ENCODE measurements at places on chromosomes 16 and 17. TPM values are rescaled to one million over a fixed set of nuclear protein-coding genes. Genes with fewer than 3 reads are reported as not detected.

DNA sequence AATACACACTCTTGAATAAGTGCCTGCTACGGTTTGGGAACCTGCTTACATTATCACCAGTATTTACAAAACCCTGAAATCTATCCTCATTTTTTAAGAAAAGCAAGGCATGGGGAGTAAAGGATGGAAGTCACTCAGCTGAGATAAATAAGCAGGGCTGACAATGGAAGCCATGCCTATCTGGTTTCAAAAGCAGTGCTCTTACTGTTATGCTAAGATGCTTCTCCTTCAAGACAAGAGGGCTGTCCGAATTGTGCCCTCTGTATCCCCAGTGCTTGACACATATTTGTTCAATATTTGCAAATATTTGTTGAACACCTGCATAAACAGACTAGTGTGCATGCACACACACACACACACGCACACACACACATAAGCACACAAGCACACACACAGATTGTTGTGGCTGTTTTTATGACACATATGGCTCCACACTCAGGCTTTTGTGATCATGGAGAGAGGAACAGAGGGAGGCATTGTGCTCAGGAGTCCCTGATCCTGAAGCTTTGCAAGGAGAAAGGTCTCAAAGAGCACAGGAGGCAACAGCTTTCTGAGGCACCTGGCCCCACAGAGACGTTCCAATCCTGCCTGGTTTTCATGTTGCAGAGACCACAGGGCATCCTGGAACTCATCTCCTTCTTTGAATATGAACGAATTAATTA is 401.6 kb upstream of the CDH11 start:
- DNase-seq = no peak

The ABCA10 gene
- 3.1 TPM for total RNA-seq

GRCh38 chr16:79508294-79508693 is 92.2 kb downstream of the MAF start:
- DNase-seq = no peak

DNA sequence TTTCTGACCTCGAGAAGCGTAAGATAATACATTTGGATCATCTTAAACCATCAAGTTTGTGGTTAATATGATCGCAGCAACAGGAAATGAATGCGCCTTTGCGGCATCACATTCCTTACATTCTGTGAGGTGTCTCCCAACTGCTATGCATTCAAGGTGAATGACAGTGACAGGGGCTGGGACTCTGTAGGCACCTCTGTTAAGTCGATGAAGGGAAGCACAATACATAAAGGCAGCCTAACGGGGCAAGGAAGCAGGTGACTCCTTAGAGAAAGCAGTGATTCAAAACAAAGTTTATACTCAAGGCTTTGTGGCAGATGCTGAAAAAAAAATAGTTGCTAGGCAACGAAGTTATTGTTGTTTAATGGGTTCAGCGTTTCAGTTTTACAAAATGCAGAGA is 21.6 kb upstream of the EVPL start:
- no peak for DNase-seq

GRCh38 chr17:17264430-17264829 is 16.6 kb downstream of the COPS3 start:
- DNase-seq = no peak

DNA sequence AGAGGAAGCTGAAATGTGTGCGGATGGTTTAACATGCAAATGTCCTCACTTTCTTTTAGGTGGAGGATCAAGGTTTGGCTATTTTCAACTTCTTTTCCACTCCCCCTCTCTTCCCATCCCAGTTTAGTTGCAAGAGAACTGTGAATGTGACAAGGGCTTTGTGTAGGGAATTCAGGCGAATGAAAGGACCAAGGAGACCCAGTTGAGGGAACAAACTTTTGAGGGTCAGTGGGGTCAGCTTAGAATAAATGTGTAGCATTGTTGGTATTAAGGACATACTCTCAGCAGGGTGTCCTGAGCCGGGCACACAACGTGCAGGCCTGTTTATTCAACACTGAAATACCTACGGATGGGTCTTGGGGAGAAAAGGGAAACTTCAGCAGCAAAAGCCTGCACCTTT is 346.0 kb downstream of the PMP22 start:
- DNase-seq = no peak

DNA sequence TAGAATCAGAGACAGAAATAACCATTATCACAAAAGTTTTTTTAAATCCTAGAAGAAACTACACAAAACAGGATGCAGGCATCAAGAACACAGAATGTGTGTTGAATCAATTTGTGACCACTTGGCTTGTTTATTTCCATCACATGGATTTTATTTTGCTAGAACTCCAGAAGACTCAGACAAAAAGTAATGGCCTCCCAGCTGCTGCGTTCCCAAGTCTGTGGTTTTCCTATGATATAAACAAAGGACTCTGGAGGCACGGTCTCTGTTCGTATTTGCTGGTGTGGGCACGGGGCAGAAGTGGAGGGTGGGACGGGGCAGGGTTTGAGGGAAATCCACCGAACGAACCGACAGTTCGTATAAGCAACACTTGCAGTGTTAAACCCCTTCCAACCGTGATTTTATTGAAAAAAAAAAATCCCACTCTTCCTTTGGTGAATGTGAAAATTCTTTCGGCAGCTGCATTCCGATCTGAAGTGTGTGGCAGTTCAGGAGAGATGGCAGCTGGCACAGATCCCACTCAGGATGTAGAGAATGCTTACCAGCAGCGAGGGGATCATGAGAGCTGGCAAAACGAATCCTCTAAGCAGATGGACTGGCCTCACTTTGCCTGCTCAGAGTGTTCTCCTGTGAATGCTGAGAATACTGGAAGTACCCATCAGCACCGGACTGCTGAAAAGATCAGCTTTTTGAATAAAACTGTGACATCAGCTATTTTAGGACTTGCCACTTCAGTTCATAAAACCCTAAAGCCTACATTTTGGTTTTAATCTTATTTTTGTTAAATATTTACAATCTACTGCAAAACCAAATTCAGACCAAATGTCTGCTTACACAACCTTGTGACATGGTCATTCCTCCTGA is 165.2 kb downstream of the VPS53 start:
- peak; percentile 10 for DNase-seq

- DNase-seq = no peak
Observed at GRCh38 chr17:3448059-3448665, 14.5 kb upstream of the OR1E2 start.

DNA sequence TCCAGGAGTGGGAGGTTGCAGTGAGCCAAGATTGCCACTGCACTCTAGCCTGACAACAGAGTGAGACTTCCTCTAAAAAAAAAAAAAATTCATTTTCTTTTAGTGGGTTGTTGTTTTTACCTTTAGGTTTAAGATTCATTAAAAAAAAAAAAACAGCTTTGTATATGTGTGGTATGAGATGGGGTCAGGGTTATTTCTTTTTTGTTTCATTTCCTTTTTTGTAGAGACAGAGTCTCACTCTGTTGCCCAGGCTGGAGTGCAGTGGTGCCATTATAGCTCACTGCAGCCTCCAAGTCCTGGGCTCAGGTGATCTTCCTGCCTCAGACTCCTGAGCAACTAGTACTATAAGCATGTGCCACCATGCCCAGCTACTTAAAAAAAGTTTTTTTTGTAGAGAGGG is 47.0 kb downstream of the BCAS3 start:
- no peak for DNase-seq

DNA sequence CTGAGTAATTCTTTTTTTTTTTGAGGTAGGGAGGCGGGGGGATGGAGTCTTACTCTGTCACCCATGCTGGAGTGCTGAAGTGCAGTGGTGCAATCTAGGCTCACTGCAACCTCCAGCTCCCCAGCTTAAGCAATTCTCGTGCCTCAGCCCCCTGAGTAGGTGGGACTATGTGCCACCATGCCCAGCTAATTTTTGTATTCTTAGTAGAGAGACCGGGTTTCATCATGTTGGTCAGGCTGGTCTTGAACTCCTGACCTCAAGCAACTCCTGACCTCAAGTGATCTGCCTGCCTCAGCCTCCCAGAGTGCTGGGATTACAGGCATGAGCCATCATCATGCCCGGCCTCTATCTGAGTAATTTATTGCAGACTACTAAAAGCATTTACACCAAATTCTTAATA is 19.4 kb downstream of the KPNB1 start:
- DNase-seq = no peak

DNA sequence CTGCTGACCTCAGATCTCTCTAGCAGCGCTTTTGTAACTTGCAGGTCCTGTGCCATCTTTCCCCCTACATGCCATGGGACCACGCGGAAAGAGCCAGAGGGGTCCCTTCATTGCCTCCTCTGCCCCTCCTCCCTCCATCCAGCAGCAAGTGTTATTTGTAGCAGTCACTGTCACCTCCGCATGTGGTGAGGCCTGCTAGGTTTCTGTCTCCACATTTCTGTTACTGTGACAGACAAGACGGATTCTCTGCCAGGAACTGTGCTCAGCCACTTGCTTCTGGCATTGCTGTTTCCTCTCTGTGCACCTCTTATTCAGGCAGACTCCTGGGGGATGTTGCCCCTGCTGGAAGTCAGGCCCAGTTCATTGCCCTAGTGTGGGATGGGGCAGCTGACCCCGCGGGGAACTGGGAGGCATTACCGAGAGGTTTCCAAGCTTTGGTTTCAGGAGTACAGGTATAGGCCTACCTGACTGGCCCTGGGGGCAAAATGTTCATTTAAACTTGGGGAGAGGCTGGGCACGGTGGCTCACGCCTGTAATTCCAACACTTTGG is 61.2 kb downstream of the RAB11FIP4 start:
- DNase-seq = no peak

DNA sequence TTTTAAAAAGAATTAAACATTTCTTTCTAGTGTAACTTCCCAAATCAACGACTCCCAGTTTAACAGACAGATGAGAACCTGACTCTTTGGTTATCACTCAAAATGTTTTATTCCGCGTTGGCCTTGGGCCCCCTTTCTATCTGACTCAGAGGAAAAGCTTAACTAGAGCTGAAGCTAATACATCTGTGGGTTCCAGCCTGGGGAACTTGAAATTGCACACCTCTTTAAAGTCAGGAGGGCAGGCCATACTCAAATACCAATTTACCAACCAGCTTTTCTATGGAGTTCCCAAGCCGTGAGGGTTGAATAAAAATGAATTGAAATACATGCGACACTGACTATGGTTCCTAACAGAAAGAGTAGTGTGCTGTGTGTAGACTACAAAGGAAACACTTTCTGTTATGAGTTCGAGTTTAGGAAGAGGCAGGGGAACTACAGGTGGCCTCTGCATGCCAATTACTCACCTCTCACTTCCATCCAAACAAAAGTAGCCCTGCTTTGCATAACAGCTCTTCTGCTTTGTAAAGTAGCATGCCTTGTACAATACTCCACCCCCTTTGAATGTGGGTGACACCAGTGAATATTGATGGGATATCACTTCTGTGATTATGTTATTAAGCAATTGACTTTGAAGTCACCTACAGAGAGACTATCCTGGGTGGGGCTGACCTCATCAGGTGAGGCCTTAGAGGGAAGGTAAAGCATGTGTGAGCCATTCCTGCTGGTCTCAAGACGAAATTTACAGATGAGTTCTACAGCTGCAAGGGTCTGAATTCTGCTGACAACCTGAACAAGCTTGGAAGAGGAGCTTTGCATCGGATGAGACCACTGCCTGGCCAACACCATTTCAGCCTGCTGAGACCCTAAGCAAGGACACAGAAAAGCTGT is 92.1 kb downstream of the WDR59 start:
- no peak for DNase-seq

DNA sequence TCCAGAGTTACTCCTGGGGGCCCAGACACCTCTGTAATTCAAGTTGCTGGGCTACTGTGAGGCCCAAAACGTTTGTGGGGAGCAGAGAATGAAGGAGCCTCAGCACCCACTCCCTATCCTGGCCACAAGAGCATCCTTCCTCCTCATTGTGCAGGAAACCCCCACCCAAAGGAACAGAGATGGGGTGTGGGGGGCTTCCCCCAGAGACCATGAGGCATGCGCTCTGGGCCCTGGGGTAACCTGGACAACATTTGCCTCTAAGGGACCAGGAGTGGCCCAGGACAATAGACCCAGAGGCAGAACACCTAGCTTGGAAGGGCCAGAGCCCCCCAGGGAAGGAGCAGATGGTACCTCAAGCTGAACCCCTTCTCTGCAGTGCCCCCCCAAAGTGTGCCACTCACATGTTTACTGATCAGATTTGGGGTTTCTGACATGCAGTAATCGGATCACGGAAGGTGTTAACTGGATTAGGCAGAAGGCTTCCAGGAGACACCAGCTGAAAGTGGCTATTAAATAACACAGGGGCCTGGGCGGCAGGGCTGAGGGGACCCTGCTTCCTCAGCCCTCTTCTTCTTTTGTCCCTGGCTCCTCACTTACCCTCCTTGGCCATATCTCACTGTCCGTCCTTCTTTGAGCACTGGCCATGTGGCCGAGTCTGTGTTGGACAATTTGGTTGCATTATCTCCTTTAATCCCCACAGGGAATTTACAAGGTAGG is 50.8 kb downstream of the SDK2 start:
- no peak for DNase-seq

DNA sequence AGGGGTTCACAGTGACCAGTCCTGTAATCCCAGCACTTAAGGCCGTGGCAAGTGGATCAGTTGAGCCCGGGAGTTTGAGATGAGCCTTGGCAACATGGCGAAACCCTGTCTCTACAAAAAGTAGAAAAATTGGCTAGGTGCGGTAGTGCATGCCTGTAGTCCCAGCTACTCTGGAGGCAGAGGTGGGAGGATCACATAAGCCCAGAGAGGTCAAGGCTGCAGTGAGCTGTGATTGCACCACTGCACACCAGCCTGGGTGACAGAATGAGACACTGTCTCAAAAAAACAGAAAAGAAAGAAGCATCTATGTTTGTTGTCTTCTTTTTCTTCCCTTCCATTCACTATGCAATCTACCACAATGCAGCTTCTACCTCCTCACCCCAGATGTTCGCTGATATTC is 151.9 kb upstream of the RBL2 start:
- DNase-seq = no peak

DNA sequence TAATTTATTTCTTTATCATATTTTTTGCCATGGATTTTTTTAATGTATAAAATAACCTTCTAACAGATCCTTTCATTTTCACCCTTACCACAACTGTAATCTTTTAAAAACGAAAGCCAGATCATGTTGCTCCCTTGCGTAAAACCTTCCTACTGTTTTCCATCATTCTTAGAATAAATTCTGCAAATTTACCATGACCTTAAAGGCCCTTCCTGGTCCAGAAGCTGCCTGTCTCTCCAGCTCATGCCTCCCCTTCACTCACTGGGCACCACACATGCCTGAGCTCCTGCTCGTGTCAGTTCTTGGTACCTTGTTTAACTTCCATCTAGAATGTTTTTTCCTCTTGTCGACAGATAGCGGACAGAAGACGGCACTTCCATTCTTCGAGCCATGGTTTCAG is 245.0 kb upstream of the CDH5 start:
- DNase-seq = no peak

DNA sequence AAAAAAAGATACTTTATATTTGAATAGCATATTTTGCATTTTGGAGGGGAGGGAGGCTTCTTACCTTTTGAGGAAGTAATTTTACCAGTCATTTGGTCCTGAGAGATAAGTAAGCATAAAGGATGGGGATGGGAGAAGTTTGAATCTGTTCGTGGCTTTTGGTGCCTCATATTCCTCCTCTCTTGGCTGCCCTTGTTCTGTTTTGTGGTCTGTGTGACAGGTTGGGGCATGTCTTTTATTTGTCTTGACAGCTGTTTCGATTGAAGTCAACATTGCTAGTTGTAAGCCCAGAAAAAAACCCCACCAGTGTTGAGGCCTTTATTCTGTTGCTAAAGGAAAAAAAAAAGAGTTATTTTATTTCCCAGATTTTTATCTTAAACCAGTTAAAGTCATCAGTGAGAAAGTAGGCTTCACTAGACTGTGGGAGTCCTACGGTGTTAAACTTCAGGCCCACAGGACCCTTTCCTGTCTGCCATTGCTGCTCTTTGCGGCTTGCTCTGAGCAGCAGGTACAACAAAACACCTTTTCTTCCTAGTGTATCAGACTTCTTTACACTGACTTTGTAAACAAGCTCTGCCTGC is 11.4 kb downstream of the SLC7A6 start:
- no peak for DNase-seq
